ENCODE measurements at places on chromosomes 11 and 22.

GRCh38 chr11:107457205-107457557 is 444 bp downstream of the CWF19L2 start:
- no peak for DNase-seq

- no peak for DNase-seq
Observed at GRCh38 chr22:23574877-23575276, 5.2 kb downstream of the IGLL1 start.

DNA sequence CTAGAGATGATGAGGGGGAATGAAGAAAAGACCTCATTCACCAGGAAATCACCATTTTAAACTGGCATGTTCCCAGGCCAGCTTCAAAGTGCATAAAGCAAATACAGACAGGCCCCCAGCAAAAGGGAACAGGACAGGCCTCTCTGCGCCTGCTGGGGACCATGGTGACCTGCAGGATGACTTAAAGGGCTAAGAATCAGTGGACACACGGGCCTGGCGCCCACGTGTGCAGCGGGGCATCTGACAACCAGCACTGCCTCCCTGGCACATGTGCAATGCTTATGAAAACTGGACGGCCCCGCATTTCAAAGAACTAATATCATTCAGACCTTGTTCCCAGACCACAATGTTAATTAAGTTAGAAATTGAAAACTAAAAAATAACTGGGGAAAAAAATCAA is 35.6 kb downstream of the TBX1 start:
- DNase-seq: no peak

DNA sequence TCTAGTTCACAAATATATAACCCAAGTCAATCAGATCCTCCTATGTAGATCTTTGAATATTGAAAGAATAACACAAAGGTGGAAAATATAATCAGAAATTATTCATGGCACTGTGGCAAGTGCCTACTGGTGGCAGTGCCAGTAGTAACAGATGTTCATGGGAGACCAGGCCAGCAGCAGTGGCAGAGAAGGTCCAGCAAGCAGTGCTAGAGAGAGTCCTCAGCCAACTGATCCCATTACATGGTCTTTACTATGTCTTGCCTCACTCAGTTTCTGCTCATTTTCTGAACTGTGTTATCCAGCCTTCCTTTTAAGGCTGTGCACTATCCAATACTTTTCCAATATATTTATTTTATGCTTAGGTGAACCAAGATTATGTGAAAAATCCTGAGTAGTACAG is 124.9 kb downstream of the MRTFA start:
- DNase-seq: no peak

DNA sequence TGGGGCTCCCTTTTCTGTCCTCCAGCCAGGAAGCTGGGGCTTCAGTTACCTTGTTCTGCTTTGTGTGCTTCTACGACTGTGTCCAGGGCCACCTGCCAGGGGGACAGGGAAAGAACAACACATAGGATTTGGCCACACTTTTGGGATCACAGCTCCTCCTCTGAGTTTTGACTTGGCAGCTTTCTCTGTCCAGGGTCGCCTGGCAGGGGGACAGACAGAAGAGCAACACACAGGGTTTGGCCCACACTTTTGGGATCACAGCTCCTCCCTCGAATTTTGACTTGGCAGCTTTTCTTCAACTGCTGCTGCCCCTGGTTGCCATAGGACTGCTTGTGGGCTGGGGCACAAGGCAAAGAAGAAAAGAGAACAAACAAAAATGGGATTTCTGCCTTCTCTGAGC is 19.1 kb downstream of the INCENP start:
- DNase-seq: no peak

GRCh38 chr22:37501610-37502341 is 15.6 kb upstream of the MFNG start:
- DNase-seq: no peak

DNA sequence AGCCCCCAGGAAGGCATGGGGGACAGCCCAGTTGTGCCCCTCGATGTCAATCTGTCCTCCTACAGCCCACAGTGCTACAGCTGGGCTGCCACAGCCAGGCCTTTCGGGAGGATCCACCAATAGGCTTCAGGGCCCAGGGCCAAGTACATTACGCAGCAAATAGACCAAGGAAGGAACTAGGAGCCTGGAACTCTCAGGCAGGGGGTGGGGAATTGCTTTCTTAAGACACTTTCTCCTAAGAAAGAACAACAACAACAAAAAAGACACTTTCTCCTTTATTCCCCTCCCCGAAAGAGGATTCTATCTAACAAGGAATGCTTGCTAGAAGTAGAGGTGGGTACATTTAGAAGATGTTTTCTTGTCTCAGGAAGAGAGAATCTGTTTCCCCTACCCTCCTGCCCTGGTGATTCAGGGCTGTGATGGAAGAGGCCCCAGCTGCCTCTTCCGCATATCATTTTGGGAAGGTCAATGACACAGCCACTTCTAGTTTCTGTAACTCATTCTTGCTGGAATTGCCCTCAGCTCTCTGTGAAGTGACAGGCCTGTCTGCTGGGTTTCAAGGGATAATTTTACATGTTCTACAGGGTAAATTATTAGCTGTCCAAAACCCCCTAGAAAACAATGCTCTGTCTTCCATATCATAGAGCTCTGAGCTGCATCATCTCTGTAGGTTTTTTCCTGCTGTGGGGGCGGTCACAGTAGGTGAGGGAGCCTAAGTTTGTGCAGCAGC is 6.0 kb upstream of the MALAT1 start:
- no peak for DNase-seq

DNA sequence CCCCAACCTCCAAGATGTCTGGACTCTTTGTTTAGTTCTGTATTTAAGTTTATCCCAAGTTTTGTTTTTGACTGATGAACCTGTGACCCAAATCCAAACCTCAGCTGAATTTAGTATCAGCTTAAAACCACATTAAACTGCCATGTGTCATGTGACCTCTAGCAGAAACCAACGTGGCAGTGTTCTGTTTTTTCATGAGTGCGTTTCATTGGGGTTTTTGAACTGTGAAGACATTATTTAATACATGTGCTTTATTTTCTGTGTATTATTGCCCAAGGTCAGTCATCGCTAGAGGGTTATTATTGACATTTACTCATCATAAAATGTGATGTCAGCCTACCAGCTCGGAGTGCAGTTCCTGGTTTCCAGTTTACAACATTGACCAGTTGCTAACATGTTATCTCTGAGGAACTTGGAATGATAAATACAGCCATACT is 1.8 kb downstream of the TLCD5 start:
- no peak for DNase-seq

- DNase-seq: no peak
Observed at GRCh38 chr11:20277014-20277413, 86.5 kb upstream of the HTATIP2 start.

DNA sequence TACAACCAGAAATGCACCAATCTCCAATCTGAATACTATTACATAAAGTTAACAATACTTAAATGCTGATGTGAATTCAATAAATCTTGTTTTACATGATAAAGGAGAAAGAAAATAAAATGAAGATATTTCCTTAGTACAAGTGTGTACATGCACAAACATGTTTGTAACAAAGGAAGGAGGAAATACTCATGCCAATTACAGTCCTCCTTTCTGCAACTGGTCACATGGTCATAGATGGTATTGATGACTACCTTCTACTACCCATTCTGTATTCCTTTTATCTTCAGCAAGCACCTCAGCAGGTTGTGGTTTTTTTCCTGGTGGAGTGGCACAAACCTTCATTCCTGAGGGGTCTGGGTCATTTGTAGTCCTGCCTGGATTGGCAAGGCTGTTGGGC is 214.2 kb upstream of the GUCY1A2 start:
- DNase-seq: no peak

DNA sequence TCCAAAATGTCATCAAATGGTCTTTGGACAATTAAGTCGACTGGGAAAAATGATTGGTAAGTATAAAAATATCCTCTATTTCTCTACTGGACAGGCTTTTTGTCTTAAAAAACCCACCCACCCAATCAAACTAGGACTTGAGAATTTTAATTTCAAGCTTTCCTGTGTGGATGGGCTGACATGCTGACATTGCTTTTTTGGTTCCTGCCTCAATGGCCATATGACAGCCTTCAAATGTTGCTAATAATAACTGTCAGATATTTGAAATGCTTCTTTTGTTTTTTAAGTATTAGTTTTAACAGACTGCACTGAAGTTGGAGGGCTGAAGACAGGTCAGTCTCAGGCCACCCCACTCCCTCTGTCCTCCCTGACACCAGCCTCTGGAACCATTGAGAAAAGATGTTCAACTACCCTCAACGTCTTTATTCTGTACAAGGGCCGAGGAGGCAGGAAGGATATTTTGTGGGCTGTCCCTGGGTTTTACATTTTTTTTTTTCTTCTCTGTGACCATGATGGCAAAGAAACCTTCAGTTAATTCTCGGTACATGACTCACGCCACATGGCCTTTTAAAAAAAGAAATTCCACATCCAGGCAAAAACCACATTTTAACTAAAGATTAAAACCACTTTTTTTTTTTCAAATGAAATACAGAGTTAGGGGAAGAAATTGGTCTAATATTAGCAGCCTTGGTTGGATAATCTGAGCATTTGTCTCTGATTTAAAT is 130.4 kb downstream of the SLC1A2 start:
- DNase-seq: no peak

DNA sequence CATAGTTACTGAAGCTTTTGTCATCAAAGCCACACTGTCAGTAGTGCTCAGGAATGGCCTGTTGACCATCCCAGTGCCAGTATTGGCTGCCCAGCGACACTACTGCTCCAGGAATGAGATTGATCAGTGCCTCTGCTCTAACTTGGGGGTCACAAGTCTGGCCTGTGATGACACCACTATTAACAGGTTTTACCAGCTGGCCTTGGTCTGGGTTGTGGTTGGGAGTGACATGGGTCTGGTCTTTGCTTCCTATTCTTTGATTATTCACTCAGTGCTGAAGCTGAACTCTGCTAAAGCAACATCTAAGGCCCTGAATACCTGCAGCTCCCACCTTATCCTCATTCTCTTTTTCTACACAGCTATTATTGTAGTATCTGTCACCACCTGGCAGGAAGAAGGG is 21.5 kb downstream of the OR56B4 start:
- no peak for DNase-seq

- no peak for DNase-seq
Observed at GRCh38 chr11:70032943-70033710, 45.0 kb upstream of the ANO1 start.

DNA sequence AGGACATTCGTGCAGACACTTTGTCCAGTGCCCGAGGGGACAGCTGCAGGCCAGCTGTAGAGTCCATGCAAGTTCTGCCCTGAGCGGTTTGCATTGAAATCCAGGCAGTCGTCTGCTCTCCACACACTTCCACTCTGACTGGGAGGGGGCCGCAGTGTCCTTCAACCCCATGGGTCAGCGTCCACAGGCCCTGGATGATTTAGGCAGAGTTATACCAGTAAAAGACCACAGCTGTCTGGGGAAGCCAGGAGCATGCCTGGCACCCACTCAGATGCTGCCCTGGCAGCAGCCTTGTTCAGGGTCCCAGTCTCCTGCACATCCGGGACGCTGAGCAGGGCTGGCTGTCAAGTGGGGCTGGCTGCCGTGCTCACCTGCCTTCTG is 26.5 kb downstream of the KRTAP5-5 start:
- no peak for DNase-seq

DNA sequence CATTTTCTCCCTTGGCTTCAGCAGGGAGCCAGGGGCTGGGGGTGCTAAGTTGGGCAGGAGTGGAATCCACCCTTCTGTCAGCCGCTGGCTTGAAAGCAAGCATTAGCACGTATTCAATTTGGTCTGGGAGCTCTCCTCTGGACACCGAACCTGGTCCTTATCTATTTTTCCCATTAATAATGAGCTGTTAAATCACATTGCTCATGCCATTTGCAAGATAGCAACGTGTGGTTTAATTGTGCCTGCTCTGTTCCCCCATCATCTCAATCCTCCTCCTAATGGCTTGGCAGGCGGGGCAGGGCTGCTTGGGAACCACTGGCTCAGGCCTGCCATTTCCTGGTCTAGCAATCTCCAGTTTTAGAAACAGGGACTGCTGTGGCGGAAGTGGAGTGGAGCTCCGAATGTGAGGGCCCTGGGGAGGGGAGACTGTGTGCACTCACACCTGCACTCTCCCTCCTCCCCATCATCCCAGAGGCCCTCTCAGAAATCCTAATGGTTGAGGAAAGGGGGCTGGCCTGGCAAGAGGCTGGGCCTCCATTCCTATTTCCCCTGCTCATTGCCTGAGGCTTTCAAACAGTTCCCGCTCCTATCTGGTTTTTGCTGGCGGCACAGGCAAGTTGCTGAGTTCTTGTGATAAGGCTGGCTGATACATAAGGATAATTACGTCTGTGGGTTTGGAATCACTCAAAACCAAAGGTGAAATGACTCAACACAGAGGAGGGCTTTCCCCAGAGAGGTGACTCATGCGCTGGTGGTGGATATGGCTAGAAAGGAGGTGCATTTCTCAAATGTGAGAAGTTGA is 201.2 kb upstream of the E2F8 start:
- DNase-seq: no peak
